ENCODE measurements at places on chromosomes 2 and 18.

DNA sequence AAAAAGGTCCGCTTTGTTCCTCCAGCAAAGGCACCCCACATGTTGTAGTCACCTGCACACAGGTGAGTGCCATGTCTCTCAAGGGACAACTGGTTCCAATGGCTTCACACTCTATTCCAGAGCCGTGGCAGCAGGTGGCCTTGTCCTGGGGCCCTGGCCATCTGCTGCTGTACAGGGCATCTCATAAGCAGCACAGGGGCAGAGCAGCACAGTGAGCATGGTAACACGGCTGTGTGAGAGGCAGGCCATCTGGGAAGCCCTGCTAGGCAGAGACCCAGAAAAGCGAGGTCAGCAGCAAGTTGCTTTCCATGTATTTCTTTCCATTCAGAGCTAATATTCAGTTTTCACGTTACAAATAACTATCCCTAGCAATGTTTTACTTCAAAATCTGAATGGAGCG lies 54.7 kb downstream of the CMPK2 start:
- DNase-seq: no peak

DNA sequence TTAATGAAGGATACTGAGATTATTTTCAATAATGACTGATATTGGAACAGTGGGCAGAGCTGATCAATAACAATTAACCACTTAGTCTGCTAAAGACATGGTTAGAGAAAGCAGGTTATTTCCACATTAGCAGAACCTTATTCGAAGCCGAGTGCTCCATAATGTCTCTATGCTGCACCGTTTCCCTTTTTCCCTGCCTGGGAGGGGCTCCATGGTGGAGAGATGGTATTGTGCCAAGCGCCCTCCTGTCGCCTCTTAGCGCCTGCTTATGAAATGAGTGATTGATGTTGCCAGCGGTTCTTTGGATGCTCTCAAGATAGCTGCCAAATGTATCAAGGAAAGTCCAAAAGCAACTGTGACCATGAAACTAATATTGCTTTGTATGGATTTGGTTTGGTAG lies 34.6 kb upstream of the INSIG2 start:
- DNase-seq: no peak

DNA sequence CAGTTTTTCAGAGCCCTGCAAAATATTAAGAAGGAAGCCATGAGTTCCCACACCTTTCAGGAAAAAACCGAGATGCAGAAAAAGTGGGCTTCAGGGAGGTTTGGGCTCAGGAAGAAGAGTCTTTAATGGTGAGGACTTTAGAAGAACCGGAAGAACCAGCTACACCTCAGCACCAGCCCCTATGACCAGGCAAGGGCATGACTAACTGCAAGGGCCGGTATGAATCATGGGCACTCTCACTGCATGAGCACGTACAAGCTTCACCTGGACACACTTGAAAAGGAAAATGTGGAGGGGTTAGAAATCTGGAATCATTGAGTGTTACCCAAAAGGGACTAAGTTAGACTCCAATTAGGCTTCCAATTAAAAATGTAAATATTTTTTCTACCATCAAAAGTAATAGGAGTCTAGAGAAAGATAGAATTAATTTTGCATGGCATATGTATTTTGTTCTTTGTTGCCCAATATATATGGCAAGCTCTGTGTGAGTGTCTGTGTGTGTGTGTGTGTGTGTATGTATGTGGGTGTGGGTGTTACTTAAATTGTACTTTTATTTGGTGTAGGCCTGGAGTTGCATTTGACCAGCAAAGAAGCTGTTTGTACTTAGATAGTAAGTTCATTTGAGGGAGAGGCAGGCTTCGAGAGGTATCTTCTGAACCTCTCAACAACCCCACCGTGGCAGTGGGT lies 66.5 kb upstream of the THUMPD2 start:
- no peak for DNase-seq

GRCh38 chr2:132372276-132372675 lies 44.3 kb upstream of the GPR39 start:
- no peak for DNase-seq

DNA sequence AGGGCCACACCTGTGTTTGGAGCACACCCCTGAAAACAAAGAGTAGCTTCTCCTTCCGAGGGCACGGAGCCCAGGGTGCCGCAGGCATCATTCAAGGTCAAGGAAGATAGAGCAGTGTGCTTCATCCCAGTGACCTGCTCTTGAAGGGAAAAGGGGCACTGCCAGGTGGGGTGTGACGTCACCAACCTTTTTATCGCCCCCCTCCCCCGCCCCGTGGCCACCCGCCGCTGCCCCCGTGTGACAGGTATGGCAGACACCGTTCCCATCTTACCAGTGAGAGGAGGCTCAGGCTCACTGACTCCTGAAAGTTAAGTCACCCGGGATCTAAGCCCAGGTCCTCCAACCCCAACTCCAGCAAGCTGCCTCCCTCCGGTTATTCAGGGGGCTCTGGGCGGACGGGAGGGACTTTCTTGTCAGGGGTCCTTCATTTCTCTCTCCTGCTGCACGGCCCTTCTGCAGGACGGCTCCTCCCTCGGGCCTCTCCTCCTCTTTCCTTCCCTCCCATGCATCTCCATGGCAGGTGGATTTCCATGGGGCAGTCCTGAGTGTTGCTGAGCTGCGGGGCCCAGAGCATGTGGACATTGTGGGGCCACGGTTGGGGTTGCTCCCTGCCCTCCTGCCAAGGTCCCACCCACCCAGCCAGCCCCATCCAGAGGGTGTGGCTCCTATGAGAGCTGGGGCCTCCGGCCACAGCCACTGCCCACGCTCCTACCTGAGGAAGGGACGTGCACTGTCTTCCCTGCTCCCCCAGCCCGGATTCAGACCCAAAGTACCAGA lies 114.1 kb upstream of the HDAC4 start:
- no peak for DNase-seq

GRCh38 chr2:43448822-43449110 lies 147.1 kb downstream of the THADA start:
- DNase-seq: no peak

GRCh38 chr2:99911736-99912135 lies 230.7 kb downstream of the AFF3 start:
- DNase-seq: no peak

DNA sequence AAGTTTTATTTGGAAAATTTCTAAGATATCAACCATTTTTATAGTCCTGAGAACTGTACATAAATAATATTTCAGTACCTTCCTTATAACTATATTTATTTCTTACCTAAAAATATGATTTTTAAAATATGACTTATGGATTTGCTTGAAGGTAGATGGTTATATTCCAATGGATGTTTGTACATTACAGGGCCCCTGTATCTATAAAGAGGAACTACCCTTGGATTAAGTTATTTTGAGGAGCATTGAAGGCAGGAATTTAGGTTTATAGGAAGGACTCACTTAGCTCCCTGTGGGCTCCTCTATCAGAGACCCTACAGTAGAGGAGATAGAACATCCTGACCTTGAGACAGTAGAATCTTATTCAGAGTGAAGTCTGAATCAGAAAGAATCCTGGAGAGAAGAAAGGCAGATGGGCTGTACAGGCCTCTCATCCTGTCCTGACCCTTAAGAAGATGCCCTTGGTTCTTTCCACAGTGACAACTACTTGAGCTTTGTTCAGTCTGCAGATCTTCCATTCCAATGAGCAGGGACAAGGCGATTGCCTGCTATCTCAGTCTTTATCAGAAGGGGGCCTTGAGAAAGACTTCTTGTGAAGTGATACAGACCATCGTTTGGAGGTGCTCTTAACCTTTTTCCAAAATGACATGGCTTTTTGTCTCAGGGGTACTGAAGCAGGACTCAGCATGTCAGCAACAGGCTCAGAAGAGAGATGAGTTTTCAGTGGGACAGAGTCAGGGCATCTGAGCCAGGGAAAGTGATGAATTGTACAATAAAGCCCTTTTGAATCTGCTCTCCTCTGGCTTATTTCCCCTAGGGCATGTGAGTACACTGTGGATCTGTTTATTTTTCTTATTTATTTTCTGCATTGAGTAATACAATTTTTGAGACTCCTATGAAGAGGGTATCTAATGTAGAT lies 20.9 kb downstream of the OXER1 start:
- no peak for DNase-seq

- DNase-seq: no peak
Observed at GRCh38 chr2:13034861-13035260, 318.1 kb downstream of the TRIB2 start.

DNA sequence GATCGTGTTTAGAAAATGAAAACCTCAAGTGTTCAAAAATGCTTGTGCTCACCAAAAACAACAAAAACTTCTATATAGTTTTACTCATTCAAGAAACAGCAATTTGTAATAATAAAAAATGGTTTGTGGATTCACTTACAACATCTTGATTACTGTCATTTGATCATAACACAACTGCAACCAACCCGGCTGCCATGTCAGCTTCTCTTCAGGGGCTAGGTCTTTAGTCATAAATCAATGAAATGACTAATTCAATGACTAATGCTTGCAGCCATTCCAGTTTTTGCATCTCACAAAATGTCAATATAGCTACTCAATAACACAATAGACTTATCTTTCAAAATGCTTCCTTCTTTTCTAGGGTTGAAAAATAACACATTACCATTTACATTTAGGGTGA lies 128.0 kb downstream of the OLA1 start:
- DNase-seq: no peak

GRCh38 chr2:164920430-164920829 lies 34.9 kb downstream of the SLC38A11 start:
- no peak for DNase-seq

GRCh38 chr2:28702878-28703277 lies 48.8 kb upstream of the PPP1CB start:
- no peak for DNase-seq

DNA sequence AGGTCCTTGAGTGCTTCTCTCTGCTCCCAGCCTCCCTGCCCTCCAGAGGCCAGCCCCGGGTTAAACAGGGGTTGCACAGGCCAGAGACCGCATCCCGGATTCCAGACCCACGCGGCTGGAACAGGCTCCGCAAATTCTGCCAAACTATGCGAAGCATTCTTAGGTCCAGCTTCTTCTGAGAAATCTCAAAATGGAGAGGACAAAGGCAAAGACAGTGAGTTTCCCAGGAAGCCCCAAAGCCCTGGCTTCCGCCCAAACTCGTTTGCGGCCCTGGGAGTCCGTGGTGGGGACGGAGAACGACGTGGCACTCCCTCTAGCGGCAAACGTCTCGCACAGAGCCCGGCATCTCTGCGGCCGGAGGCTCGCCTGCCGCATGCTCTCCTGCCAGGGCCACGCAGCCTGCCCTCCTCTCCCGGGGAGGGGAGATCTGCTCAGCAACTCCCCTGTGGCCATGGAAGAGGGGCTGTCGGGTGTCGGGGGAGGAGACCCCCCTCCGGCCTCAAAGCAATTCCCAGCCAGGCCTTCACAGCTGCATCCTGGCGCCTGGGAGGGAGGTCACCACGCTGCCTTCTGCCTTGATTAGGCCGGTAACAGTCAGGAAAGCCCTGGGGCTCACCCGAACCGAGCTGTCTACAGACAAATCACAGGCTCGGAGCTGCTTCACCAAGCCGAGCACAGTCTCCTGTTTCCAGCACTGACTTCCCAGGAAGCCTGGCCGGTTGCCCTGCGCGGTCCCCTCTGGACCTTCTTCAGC lies 33.4 kb upstream of the KLHL29 start:
- peak; percentile 30 for DNase-seq

GRCh38 chr2:204491528-204491927 lies 53.7 kb upstream of the PARD3B start:
- DNase-seq: no peak

DNA sequence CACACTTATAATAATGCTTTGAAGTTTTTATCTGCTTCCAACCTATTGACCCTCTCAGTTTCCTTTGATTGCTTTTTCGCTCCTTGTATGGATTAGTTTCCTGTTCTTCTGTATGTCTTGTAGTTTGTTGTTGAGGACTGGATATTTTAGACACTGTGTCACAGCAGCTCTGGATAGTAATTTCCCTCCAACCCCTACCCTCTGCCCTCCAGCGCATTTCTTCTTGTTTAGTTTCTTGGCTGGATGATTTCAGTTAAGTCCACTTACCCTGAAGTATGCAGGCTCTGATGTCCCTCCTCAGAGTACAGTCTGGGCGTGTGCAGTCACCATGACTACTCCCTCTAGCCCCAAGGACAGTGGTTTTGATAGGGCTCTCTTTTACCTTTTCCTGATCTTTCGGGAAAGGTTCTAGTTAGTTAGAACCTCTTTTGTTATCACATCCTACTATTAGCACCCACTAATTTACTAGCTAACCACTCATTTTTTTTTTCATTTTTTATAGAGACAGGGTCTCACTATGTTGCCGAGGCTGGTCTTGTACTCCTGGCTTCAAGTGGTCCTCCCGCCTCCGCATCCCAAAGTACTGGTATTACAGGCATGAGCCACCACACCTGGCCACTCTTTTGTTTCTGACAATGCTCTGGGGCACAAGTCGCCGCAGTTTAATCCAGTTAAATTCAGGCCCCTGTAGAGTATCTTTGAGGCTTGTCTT lies 16.3 kb upstream of the LYG1 start:
- DNase-seq: no peak

- no peak for DNase-seq
Observed at GRCh38 chr2:10097352-10098148, 17.3 kb upstream of the CYS1 start.

GRCh38 chr2:229380101-229380625 lies 109.1 kb upstream of the PID1 start:
- no peak for DNase-seq

DNA sequence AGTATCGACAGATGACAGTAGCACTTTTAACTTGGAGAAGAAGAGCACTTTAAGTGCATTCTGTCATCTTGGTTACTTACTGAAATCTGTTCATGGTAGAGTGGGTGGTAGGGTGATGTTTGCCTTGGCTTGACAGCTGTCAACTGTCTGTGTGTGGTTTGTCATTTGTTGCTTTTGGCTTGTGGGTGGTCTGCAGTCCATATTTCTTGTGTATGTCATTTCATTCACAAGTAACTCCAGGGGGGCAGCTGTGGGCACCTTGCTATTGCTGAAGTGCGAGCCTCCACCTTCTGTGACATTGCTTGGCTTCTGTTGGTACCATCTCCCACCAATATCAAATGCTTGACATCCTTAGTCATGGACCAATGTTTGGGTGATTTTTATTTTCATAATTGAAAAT lies 311.6 kb upstream of the NRP2 start:
- no peak for DNase-seq

GRCh38 chr2:42191285-42192009 lies 22.3 kb downstream of the EML4 start:
- DNase-seq: no peak

DNA sequence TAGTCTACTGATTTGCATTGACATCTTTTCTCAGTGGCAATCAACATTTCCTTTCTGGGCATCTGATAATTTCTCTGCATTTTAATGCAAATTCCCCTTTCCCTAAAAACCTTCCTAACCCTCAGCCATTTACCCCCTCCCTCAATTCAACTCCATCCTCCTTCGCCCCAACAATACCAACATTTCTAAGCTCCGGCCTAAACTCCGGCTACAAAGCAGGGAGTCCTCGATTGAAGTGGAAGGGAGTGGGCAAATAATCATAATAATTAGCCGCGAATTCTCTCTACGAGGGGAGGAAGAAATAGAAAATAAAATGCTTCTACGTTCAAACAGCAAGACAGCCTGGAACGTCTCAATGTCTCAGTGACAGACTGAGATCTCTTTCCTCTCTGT lies 4.6 kb downstream of the BCL11A start:
- no peak for DNase-seq
